ENCODE measurements at places on chromosomes 11 and 22.
A peak's percentile ranks its signal among the peaks of the same experiment; 100 is the strongest.

DNA sequence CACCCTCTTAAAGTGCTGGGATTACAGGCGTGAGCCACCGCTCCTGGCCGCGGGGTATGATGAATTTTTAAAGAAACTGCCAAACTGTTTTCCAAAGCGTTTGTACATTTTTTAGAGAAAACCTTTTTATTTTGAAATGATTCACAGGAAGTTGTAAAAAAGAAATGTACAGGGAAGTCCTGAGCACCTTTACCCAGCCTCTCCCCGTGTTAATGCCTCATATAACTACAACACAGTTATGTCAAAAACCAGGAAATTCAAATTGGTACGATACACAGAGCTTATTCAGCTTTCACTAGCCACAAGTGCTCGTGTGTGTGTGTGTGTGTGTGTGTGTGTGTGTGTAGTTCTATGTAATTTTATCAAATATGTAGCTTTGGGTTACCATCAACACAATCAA lies 7.0 kb upstream of the FAM118A start:
- no peak for DNase-seq

GRCh38 chr11:35090125-35090524 lies 48.8 kb upstream of the CD44 start:
- no peak for DNase-seq

- no peak for DNase-seq
Measured at GRCh38 chr22:24049211-24049610, 38.1 kb downstream of the CABIN1 start.

DNA sequence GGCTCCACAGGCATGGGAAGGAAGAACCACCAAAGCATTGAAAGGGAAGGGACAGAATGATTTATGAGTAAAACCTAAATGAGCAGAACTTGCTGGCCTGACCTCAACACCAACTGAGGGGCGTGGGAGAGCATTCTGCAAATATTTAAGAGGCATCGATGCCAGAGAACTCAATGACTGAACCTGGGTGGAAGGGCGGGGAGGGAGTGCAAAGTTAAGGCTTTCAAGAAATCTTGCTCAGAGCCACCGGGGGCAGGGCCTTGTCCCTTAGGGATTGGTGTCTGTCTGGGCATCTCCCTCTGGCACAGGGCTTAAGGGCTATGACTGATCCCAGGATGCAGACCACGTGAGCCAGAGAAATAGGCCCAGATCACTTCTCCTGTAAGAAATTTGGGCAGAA lies 137.1 kb downstream of the ADAMTS15 start:
- peak; percentile 26 for DNase-seq

DNA sequence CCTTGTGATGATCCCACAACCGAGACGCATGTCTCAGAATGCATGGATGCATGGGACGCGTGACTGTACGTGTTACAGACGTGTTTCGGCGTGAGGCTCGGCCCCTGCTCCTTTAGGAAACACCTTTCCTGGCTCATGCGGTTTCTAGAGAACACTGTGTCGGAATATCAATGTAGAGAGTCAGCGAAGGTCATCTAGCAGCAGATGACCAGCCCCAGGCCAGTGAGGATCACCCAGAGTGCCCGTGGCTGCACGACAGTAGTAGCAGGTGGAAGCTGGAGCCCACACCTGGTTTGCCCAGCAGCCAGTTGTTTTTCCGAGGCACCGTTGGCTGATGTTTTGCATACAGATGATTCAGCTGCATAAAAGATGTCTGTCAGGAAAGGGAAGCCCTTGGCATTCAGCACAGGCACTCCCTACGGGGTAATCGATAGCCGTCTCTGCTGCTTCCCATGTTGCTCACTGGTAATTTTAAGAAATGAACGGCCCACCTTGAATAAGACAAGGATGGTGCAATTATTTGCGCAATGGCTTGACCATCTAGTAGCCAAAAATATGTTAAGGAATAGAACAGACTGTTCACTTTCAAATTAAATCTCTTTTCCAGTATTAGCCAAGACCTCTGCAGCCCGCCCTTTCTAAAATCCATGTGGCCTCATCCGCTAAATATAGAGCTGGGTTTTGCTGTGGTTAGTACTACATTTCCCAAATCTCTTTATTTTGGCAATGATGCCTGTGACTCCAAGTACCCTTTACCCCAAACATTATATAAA lies 1.1 kb upstream of the CLTCL1 start:
- no peak for DNase-seq

GRCh38 chr11:36257351-36257750 lies 31.9 kb downstream of the COMMD9 start:
- no peak for DNase-seq

- DNase-seq: peak; percentile 88
Measured at GRCh38 chr11:65013130-65013887, 651 bp upstream of the ARL2 start.

DNA sequence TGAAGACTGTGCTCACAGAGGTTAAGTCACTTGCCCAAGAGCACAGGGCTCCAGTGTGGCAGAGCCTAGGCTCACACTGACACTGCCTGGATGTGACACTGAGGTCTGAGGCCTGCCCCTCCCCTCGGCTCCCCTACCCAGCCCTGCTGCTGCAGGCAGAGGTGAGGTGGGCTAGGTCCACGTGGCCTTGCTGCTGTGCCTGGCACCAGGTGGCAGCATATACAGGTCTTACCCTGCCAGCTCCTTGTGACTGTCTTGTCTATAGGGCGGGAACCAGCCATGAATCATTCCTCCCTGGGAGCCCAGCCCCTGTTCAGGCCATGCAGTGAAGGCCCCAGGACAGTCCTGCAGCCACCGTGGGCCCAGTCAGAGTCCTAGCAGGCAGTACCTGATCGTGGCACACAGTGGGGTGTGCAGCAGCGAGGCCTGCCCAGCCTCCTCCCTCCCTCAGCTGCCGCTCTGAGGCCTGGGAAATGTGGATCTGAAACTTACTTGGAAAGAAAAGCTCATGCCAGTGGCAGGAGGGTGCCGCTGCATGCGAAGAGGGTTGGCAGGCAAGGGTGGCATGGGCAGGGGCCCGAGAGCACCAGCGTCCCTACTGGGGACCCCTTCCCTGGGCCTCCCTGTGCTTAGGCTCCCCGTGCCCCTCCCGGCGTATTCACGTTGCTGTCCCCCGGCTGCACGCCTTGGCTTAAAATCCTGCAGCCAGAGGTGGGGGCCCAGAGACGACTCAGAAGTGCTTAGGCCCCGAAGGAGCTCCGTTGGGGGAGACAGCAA lies 1.2 kb upstream of the CERK start:
- DNase-seq: peak; percentile 65

GRCh38 chr11:48880021-48880441 lies 103.7 kb downstream of the TRIM51G start:
- DNase-seq: no peak

- DNase-seq: no peak
Measured at GRCh38 chr22:43999378-43999777, 24.7 kb upstream of the PARVB start.

- DNase-seq: no peak
Measured at GRCh38 chr11:32225571-32226285, 134.9 kb downstream of the RCN1 start.

DNA sequence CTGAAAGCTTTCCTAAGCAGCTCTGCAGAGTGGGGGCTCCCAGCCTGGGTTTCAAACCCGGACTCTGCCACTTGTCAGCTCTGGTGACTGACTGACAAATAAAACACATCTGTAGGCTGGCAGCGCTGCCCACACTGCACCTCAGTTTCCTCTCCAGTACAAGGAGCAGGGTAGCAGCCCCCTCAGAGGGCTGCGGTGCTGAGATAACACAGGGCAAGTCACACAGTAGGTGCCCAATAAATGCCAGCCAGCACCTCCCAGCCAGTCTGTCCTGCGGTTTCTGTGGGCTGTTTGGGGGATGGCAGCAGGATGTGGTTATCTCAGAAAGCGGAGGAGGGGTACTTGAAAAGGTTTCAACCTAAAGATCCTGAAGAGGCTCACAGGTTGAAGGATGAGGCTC lies 1.5 kb downstream of the SYT12 start:
- DNase-seq: no peak

GRCh38 chr11:57274904-57275498 lies 38.0 kb upstream of the APLNR start:
- no peak for DNase-seq

- no peak for DNase-seq
Measured at GRCh38 chr11:62127426-62127825, 3.6 kb downstream of the INCENP start.

- no peak for DNase-seq
Measured at GRCh38 chr11:74780248-74781005, 31.8 kb downstream of the RNF169 start.

GRCh38 chr11:64858467-64859263 lies 14.2 kb upstream of the CDC42BPG start:
- no peak for DNase-seq

- peak; percentile 64 for DNase-seq
Measured at GRCh38 chr11:67071420-67072284, 15.0 kb downstream of the RHOD start.

Measured in fibroblast of lung (primary cell).